Mesenteric fat pad (tissue), 1 donor: ENCODE measurements at places on chromosomes 11 and 22. TPM values are rescaled to one million over a fixed set of nuclear protein-coding genes. Genes with fewer than 3 reads are reported as not detected.

The CDPF1 gene
- total RNA-seq, result 7.6 TPM

The OR52I1 gene
- not detected for total RNA-seq

- DNase-seq, result no peak
These were observed 3.3 kb downstream of the BLID start for GRCh38 chr11:122112470-122113365.

DNA sequence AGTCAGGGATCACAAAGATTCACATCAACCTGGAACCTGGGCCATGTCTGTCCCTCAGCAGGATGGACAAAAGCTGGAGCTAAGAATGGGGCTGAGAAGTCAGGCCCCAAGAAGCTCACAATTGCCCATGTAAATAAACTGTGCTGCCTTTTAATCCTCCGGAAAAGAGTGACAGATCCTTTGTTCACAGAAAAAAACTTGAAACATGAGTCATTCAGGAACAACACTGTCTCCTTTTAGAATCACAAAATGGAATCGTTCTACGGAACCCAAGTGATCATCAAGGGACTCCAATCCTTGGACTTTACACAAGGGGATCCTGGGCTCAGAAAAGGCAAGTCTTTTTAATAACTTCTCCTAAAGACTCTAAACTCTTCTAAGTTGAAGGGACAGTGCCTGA is 36.1 kb downstream of the RELT start:
- no peak for DNase-seq

DNA sequence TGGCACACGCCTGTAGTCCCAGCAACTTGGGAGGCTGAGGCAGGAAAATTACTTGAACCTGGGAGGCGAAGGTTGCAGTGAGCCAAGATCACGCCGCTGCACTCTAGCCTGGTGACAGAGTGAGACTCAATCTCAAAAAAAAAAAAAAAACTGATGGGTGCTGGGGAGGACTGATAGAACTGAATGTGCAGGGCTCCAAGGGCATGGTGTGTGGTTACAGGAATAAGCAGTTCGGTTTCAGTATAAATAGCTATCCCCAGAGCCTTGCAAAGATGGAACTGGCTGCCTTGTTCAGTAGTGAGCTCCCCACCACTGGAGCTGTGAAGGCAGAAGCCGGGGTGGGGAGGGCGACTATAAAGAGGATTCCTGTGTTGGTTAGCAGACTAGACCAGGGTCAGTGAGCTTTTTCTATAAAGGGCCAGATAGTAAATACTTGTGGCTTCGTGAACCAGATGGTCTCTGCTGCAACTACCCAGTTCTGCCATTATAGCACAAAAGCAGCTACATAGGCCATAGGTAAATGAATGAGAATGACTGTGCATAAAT is 5.9 kb downstream of the TOM1 start:
- DNase-seq, result peak; percentile 3

- DNase-seq, result no peak
These were observed 4.6 kb upstream of the SMCO4 start for GRCh38 chr11:93547773-93548172.
